Left lobe of liver (tissue), 2 donors: ENCODE measurements at places on chromosomes 7 and 10.

GRCh38 chr10:63384675-63385074, 81.1 kb downstream of the JMJD1C start:
- no peak for DNase-seq

- no peak for DNase-seq
Observed at GRCh38 chr7:45652630-45653029, 78.5 kb downstream of the ADCY1 start.

DNA sequence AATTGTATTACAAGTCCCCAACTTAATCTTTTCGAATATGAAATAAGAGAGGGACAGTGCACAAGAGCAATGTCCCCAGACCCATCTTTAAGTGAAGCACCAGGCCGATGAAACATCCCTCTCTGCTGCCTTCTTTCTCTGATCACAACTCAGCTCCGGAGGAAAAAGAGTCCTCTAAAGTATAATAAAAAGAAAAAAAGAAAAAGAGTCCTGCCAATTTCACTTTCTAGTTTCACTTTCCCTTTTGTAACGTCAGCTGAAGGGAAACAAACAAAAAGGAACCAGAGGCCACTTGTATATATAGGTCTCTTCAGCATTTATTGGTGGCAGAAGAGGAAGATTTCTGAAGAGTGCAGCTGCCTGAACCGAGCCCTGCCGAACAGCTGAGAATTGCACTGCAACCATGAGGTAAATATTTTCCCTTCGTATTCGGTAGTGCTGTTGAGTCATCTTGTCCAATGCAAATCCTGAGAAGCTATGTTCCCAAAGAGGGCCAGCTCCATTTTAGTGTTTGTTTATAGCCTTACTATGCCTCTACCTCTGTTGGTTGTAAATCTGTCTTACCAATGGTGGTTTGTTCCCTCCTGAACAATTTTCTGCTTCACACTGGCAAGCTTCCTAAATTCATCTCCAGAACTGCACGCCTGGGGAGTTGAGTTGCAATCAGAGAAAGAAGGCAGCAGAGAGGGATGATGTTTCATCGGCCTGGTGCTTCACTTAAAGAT, at the start of gene IFIT2:
Gene IFIT2 (plus strand): TSS at position 326 of the 725 bp plus-strand sequence. CDS start 78 bp downstream, at position 404.
- DNase-seq: no peak

DNA sequence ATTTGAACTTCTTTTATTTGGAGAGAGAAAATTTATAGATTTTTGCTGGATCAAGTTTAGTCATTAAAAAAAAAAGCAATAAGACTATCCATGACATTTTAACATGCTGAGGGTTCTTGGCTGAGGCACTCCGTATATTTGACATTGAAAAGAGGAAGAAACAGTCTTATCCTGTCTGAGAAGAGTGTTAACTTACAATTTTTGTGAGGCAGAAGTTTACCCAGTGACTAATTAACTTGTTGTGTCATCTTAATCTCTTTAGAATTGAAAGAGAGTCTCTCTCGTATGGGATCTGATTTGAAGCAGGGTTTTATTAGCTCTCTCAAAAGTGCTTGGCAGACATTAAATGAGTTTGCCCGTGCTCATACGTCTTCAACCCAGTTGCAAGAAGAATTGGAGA, 39.3 kb downstream of the SEC23IP start:
- DNase-seq: no peak

- no peak for DNase-seq
Observed at GRCh38 chr7:98054585-98054984, 52.1 kb upstream of the LMTK2 start.

- DNase-seq: no peak
Observed at GRCh38 chr10:76881477-76882220, 756.0 kb downstream of the KCNMA1 start.

DNA sequence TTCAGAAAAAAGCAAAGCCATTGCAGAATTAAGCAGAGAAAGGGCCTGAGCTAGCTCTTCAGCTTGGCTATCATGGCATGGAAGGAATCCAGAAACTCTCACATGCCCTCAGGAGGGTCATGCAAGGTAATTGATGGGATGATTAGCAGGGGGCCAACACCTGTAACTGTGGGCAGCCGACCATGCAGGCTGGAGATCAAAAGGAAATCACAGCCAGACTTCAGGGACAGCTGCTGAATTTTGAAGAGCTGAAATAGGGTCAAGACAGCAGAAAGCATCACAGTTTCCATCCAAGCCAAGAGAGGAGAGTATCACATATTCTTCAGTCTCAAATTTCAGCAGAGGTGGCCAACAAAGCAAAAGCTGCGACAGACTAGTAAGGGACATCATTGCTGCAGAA, 239.6 kb upstream of the STEAP1 start:
- DNase-seq: no peak

DNA sequence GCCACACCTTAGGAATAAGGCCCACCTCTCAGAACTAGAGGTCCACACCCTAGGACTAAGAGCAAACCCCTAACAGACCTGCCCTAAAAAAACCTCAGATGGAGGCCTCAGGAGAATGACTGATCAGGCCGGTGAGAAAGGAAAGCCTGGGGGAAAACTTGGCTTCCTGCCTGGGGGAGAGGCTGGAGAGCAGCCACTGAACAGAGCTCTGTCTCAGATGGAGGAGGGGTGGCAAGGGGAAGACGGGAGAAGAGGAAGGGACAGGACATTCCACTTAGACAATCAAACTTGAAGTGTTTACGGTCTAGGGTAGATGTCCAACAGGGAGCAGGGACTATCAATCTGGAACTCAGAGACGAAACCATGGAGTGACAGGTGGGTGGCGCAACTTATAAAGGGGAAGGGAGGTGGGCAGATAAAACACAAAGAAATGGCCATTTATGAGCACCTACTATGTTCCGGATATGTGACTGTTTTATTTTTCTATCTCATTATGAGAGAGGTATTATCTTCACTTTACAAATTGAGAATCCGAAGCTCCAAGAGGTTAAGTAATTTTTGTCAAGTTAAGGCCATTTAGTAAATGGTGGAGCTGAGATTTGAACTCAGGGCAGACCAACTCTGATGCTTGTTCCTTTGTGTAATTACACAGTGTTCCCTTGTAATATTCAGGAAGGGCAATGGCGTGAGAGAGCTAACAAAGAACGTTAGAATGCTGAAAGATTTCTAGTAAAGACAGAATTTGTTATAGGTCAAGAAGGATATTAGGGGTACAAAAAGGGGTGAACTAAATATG, 82.6 kb downstream of the DNMBP start:
- peak; percentile 67 for DNase-seq
